ENCODE measurements at places on chromosomes 7 and 10.

- no peak for DNase-seq
These were observed 1.2 kb downstream of the CFTR start for GRCh38 chr7:117480978-117481377.

- no peak for DNase-seq
These were observed 143.3 kb upstream of the LRGUK start for GRCh38 chr7:133983685-133984419.

DNA sequence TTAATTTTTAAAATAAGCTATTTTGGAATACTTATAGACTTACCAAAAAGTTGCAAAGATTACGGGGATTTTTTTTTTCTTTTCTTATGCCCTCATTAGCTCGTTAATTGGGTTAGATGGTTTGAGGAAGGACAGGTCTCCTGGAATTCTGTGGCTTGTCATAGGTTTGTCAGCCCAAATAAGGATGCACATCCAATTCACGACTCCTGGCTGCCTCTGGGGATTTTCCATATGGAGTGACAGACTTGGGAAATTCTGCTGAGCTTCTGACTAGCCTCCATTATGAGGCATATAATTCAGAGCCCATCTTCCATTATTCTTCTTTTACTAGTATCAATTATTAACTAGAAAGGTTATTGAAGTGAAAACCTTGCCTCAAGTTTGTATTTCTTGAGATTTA lies 102.1 kb downstream of the AUTS2 start:
- no peak for DNase-seq

- DNase-seq = peak; percentile 94
These were observed 40.0 kb upstream of the EIF4H start for GRCh38 chr7:74134117-74134620.

GRCh38 chr10:5515948-5516761 lies 8.6 kb upstream of the CALML3 start:
- no peak for DNase-seq

GRCh38 chr7:30934732-30935568 lies 23.3 kb downstream of the AQP1 start:
- no peak for DNase-seq

- peak; percentile 64 for DNase-seq
These were observed 83.9 kb downstream of the OSBPL3 start for GRCh38 chr7:24896031-24896501.

DNA sequence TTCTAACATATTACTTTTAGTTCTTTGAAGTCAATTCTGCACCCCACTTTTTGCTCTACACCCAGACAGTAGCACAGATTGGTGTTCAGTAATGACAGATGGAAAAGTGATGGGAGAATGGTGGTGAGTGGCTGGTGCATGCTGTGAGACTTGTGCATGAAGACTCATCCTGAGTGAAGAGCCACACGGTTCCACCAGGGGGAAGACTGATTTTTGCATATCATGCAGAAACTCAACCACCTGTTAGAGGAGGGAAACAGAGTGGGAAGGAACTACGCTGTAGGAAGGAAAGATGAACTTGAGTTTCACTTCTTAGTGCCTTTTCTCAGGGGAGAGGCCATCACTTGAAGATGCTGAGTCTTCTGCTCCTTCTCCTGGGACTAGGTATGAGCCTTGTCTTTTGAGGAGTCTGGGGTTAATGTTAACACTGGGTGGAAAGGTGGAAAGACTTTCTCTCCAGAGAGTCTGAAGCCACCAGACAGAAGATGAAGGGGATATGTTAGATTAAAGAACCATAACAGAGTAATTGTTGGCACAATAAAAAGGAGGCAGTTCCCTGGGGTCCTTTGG lies 9.3 kb upstream of the PRSS1 start:
- DNase-seq = no peak

- peak; percentile 84 for DNase-seq
These were observed 87.3 kb upstream of the PIK3CG start for GRCh38 chr7:106777674-106778299.

DNA sequence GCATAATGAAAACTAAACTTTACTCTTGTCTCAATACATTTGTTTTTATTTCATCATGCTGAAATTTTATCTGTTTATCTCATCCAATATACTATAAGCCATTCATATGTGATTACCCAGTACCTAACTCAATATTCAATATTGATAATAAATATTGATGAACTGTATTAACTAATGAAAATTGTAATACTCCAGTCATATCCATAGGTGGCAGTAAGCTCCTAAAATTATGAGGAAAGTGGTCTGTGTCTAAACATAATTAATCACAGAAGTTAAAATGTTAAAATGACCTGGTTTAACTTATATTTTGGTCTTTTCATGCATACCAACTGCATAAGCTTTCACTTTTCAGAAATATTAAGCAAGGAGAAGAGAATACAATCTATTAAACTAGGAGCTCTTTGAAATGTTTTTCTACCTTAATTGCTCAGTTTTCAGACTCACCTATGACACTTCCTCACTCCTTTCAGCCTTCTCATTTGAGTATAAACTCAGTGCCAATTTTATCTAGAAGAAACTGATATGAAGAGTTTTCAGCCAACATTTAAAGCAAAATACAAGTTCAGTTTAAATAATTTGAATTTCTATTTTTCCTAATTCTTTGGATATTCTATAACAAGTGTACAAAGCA lies 30.5 kb upstream of the VWDE start:
- DNase-seq = peak; percentile 9

DNA sequence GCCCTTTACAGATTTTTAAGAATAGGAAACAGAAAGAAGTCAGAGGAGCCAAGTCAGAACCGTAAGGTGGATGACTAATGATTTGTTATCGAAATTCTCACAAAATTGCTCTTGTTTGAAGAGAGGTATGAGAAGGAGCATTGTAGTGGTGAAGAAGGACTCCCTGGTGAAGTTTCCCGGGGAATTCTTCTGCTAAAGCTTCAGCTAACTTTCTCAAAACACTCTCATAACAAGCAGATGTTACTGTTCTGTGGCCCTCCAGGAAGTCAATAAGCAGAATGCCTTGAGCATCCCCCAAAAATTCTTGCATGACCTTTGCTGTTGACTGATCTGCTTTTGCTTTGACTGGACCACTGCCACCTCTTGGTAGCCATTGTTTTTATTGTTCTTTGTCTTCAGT lies 152.9 kb downstream of the HGF start:
- DNase-seq = no peak

- DNase-seq = no peak
These were observed 869 bp upstream of the TBX20 start for GRCh38 chr7:35254496-35255442.

- DNase-seq = no peak
These were observed 39.5 kb downstream of the LHFPL3 start for GRCh38 chr7:104367926-104368325.

GRCh38 chr10:7529638-7530037 lies 118.8 kb upstream of the SFMBT2 start:
- DNase-seq = no peak

DNA sequence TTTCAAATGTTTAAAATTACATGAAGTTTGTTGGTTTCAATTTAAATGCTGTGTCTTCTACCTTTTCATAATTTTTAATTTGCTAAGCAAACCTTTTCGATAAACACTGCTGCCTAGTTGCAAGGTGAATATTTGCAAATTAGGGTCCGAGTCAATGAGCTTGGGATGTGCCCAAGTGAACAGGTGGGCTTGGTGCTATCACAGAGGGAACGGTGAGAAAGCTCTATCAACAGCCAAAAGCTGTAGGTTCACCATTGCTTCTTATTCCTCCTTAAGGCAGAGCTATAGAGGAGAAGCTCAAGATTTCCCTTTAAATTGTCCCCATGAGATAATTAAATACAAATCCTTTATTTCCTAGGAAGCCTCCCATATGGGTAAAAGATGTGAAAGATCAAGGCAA lies 245.3 kb upstream of the CELF2 start:
- DNase-seq = no peak

DNA sequence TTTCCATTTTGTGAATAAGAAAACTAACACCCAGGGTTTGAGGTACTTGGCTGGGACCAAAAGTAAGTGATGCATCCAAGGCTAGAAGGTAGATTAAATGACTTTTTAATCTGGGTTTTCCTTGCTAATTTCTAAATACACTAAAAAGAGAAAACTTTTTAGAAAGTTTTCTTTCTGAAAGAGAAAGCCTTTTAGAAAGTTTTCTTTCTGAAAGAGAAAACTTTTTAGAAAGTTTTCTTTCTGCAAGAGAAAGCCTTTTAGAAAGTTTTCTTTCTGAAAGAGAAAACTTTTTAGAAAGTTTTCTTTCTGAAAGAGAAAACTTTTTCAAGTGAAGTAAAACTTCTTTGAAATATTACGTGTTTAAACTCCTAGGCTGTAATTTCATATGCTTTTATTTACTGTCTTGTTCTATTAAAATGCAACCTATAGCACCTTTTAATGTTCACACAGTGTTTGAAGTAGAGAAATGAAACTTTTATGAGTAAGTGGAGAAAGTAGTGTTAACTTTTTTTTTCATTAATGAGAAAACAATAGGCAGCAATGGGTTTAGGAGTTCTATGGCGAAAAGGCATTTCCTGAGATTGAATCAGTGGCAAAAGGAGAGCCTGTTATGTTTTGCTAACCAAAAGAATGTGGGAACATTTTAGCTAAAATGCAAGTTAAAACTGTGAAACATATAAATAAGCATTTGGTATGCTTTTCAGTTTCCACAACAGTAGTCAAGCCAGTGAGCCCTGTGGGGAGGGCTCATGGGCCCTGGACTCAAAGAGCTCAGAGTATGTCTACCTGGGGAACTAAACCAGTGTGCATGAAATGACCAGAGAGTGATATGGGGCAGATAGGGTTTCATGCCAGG lies 103.7 kb downstream of the RBM20 start:
- no peak for DNase-seq

GRCh38 chr7:142001163-142001874 lies 5.6 kb downstream of the MGAM start:
- DNase-seq = no peak

GRCh38 chr10:24570658-24571426 lies 152.8 kb downstream of the ARHGAP21 start:
- no peak for DNase-seq

DNA sequence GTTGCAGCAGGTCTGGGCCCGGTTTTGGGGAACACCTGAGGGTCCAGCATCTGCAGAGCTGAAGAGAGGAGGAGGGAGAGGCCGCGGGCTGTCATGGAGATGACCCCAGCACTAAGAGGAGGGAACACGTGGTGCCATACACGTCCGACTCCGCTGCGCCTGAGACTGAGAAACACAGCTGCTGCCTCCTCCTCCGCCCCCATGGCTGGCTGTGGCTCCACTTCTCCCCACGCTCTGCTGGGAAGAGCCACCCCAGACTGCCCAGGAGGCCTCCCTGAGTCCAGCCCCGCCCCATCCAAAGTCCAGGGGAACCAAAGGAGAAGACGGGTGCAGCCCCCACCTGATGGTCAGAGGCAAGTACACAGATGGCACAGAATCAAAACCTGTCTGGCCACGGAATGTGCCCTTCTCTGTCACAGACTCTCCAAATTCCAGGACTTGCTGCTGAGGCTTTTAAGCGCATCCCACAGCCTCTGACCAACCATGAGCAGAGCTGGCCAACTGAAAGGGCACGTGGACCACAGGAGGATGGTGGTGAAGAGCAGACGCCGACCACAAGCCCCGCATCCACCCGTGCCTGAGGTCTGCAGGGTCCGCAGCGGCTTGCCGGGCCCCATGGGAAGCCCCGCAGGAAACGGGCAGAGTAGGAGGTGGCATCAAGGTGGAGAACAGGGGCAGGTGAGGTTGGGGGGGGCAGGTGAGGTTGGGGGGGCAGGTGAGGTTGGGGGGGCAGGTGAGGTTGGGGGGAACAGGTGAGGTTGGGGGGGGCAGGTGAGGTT lies 24.0 kb downstream of the STK32C start:
- DNase-seq = no peak

DNA sequence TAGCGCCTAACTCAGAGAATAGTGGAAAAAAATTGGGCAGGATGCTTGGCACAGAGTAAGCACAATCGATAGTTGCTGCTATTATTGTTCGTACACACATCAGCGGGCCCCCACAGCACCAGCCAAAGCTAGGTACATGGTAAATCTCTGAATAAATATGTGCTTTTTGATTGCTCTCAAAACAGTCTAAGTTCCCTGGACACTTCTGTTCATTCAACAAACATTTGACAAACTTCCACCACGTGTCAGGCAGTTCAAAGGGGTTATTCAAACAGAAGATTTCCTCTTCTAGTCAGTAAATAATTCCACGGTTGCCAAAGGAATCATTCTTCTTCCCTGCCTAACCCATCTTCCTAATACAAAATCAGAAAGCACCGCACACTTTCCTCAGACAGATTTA lies 150.8 kb downstream of the DGKI start:
- no peak for DNase-seq

DNA sequence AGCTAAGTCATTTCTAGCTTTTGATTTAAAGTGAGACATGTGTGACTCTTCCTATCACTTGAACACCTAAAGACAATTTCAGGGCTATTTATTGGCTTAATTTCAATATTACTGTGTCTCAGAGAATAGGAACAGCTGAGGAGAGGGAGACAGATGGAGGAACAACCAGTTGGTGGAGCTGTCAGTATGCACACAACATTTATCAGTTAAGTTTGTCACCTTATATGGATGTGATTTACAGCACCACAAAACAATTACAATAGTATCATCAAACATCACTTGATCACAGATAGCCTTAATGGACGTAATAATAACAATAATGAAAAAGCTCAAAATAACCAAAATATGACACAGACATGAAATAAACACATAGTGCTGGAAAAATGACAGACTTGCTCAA lies 129.6 kb downstream of the NPSR1 start:
- DNase-seq = no peak

DNA sequence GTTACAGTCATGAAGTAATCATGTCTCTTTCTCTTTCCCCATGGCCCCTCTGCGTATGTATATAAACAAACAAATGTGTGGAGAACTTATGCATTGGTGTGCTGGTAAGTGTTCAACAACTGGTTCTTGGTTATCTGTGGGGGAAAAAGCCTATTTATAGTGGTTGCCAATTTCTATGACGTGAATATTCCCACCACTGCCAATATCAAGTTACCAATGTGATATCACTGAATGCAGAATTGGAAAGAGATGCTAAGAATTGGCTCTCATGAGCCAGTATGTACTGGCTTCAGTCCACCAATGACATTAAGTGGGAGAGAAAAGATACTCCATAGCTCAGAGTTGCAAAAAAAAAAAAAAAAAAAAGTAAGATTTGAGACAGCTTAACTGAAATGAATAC lies 399.7 kb downstream of the REEP3 start:
- no peak for DNase-seq

DNA sequence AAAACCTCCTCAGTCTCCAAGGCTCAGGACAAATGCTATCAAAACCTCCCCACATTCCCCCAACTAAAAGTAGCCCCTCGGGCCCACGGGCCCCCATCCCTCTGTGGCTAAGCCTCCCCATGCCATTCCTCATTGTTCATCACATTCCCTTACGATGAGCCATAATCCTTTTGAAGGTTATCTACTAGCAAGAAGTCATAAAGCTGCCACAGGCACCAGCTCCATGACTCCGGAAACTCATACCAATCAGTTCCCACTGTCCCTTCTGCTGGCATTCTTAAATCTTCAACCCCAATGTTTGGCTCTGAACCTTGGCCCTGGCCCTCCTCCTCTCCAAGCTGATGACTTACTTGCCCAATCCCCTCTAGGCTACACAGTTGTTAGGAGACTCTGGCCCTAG lies 19.4 kb upstream of the TM9SF3 start:
- DNase-seq = no peak

DNA sequence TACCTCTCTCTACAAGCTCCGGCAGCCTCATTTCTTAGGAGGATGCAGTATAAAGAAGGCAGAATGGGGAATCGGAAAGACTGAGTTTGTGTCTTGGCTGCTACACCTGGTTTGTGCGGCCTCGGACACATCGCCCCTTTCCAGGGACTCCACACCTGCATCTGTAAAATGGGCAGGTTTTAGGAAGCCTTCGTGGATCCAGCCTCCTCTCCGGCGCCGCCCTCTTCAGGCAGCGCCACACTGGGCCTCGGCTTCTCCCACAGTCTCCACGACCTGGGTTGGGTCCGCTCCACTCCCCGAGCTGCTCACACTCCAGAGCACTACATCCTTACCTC lies 341 bp downstream of the GOT1 start:
- peak; percentile 11 for DNase-seq
